ENCODE measurements at places on chromosomes 7 and 10.

GRCh38 chr10:126576336-126576735 is 94.2 kb downstream of the C10orf90 start:
- peak; percentile 66 for DNase-seq

DNA sequence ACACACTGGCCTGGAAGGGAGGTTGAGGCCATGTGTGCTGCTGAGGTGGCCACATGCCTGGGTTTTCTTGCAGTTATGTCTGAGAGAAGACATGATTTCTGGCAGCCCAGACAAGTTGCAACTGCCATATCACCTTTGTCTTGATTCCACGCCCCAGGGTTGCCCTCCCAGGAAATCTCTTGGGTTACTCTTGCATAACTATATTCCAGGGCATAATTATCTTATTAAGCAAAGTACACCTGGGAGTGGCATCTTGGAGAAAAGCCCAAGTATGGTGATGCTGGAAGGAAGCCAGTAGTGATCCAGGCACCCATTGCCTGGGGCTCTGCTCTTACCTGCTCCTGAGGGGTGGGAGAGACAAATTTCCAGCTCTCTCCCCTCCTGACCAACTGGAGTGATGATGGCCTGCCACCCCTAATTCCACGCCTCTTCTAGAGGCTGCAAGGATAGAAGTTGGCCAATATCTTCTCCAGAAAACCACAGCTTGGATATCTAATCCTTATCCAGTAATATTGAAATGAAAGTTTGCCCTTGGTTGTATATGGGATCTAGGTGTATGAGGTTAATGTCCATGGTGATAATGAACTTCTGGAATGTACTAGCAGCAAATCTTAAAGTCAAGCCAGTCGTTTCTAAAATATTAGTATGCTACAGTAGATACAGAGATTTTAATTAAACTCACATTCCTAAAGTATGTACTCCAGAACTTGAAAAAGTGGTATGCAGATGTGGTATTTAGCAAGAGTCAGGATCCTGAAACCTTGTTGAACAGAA is 5.0 kb downstream of the AKR1B10 start:
- no peak for DNase-seq

DNA sequence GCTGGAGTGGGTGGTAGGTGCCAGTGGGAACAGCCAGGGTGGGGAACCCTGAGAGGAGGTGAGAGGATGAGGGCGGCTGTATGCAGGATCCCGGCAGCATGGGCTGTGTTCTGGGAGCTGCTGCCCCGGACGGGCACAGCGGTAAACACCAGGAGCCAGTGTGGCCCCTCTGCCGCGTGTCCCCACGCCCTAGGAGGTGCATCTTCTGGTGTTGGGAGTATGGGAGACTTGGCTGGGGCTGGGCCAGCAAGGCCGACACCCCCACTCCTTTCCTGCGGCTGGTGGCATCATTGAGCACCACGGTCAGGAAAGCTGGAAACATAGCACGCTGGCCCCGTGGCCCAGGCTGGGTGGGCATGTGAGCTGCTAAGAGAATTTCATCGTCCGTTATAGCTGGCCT is 24.4 kb upstream of the JAKMIP3 start:
- DNase-seq = no peak

DNA sequence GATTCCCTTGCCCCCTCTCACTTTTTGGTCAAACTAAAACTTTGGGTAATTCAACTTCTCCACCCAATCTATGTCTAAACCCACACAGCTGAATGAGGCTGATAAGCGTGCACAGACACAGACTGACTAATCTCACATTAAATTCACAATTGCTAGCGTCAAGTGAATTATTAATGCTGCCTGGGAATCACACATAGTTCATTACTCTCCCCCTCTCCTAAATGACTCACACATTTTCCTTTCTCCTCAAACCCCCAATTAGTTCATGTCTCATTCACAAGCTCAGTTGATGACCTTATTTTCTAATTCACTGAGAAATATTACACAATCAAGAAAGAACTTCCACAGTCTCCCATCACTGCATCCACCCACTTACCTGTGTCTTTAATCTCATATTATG is 14.5 kb downstream of the KLF14 start:
- DNase-seq = peak; percentile 38

- DNase-seq = no peak
Measured at GRCh38 chr10:69588358-69588757, 15.1 kb upstream of the NEUROG3 start.

DNA sequence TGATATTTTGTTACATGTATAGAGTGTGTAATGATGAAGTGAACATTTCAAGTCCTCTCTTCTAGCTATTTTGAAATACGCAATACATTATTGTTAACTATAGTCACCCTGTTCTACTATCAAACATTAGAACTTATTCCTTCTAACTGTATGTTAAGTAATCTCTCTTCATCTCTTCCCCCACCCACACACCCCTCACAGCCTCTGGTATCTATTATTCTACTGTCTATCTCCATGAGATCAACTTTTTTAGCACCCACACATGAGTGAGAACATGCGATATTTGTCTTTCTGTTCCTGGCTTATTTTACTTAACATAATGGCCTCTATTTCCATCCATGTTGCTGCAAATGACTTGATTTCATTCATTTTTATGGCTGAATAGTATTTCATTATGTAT is 57.7 kb upstream of the EGR2 start:
- no peak for DNase-seq

- DNase-seq = no peak
Measured at GRCh38 chr10:96446966-96447596, 66.6 kb downstream of the TLL2 start.

GRCh38 chr7:20647908-20648776 is 32.7 kb downstream of the ABCB5 start:
- peak; percentile 13 for DNase-seq
